Fibroblast of upper back skin (primary cell): ENCODE measurements at places on chromosomes 7 and 10.

GRCh38 chr7:50393547-50394252 lies 56.5 kb downstream of the FIGNL1 start:
- no peak for DNase-seq

- DNase-seq, result no peak
These were observed 68.2 kb downstream of the CHST15 start for GRCh38 chr10:124025152-124025551.

- no peak for DNase-seq
These were observed 259.9 kb upstream of the ZMIZ1 start for GRCh38 chr10:78808736-78809367.

- peak; percentile 51 for DNase-seq
These were observed 2.7 kb downstream of the MXI1 start for GRCh38 chr10:110209926-110210673.
